ENCODE measurements at places on chromosomes 13 and 19. TPM values are rescaled to one million over a fixed set of nuclear protein-coding genes. Genes with fewer than 3 reads are reported as not detected.

CCDC8 gene
- not detected for total RNA-seq

IFNL1 gene
- not detected for total RNA-seq

AXL gene
- total RNA-seq: 127 TPM

SAFB gene
- 58.9 TPM for total RNA-seq

ZNF492 gene
- total RNA-seq: not detected

CBARP gene
- total RNA-seq: 4.8 TPM

HMG20B gene
- 70.5 TPM for total RNA-seq

GTF3A gene
- total RNA-seq: 102 TPM

CEACAM7 gene
- not detected for total RNA-seq

WDR18 gene
- 73.6 TPM for total RNA-seq

PALM3 gene
- 1.7 TPM for total RNA-seq

SLC25A42 gene
- total RNA-seq: 0.34 TPM

DACH1 gene
- total RNA-seq: not detected

C5AR1 gene
- 2.3 TPM for total RNA-seq

KBTBD7 gene
- 2.2 TPM for total RNA-seq

KIR2DL1 gene
- not detected for total RNA-seq

CLDND2 gene
- total RNA-seq: 10.5 TPM

PEAK3 gene
- not detected for total RNA-seq

KIR2DL3 gene
- total RNA-seq: not detected

SLC7A10 gene
- total RNA-seq: 0.14 TPM

KLK15 gene
- not detected for total RNA-seq

PODNL1 gene
- 0.80 TPM for total RNA-seq

DLEU7 gene
- not detected for total RNA-seq

VMAC gene
- total RNA-seq: 0.35 TPM

INSR gene
- 2.6 TPM for total RNA-seq

POSTN gene
- not detected for total RNA-seq

MYO1F gene
- total RNA-seq: 0.25 TPM

ELSPBP1 gene
- not detected for total RNA-seq

KEAP1 gene
- total RNA-seq: 59.7 TPM

GPALPP1 gene
- 9.9 TPM for total RNA-seq

ARHGAP35 gene
- total RNA-seq: 26.4 TPM

OVOL3 gene
- not detected for total RNA-seq

LPAR2 gene
- total RNA-seq: 2.9 TPM

U2AF1L4 gene
- 25.5 TPM for total RNA-seq

CBLC gene
- not detected for total RNA-seq

ZNF256 gene
- 1.3 TPM for total RNA-seq

TUBA3C gene
- total RNA-seq: not detected

PNMA8A gene
- 8.8 TPM for total RNA-seq

PTH2 gene
- not detected for total RNA-seq

OR7D2 gene
- total RNA-seq: not detected

KLF5 gene
- total RNA-seq: 44.4 TPM

INAFM1 gene
- total RNA-seq: 9.7 TPM

PRKACA gene
- total RNA-seq: 31.1 TPM

DAZAP1 gene
- total RNA-seq: 85.0 TPM

C13orf42 gene
- not detected for total RNA-seq

DNASE2 gene
- total RNA-seq: 25.6 TPM

IRF3 gene
- 108 TPM for total RNA-seq

ZNF99 gene
- total RNA-seq: not detected
